CD4-positive, alpha-beta T cell treated with Interleukin-4 for 1 hour (primary cell): ENCODE measurements at places on chromosomes 7 and 10.
A peak's percentile ranks its signal among the peaks of the same experiment; 100 is the strongest.

GRCh38 chr7:158362001-158362400 lies 225.6 kb downstream of the PTPRN2 start:
- no peak for DNase-seq

GRCh38 chr10:34814913-34815184 lies 247 bp downstream of the PARD3 start:
- DNase-seq = no peak

DNA sequence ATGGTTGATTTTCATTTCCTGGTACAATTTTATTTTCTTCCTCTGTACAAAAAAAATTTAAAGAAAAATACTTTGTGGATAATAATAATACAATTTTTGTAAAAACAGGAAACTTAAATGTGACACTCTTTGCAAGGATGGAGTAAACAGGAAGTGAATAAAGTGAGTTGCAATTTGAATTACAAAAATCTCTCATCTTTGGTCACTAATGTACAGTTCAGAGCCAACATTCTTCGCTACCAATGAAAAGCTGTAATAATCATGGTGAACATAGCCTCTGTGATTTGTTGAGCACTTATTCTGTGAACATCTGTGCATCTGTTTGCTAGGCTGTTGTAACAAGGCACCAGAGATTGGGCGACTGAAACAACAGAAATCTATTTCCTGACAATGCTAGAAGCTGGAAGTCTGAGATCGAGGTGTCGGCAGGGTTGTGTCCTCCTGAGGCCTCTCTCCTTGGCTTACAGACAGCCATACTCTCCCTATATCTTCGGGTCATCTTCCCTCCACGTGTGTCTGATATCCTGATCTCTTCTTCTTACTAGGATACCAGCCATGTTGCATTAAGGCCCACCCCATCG lies 295.3 kb upstream of the KLF6 start:
- DNase-seq = peak; percentile 39

- no peak for DNase-seq
These were observed 335.1 kb upstream of the SEMA3A start for GRCh38 chr7:84529480-84530205.

DNA sequence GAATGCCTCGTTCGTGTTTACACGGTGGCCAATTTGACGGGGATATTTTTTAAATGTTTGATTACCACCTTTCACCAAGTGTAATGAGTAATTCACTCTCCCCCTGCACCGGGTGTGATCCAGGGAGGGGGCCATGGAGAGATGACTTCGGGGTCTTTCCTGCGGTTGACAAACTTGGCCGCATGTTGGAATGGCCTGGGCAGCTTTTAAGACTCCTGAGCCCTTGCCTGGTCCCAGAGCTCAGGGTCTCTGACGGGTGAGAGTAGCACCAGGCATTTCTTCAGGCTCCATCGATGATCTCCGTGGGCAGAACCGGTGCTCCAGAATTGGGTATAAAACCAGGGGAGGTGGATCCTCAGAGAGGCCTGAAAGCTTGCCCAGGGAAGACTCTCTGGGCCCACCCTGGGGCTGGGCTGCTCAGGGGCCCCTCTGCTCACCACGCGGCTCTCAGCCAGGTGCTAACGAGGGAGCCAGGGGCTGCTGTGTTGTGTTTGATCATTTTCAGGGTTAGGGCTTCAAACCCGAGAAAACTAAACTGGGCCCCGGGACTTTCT lies 882 bp downstream of the ZNF282 start:
- peak; percentile 8 for DNase-seq

- peak; percentile 73 for DNase-seq
These were observed 1.5 kb upstream of the C10orf95 start for GRCh38 chr10:102452672-102453340.

GRCh38 chr10:100878291-100878910 lies 34.4 kb upstream of the SLF2 start:
- peak; percentile 25 for DNase-seq

DNA sequence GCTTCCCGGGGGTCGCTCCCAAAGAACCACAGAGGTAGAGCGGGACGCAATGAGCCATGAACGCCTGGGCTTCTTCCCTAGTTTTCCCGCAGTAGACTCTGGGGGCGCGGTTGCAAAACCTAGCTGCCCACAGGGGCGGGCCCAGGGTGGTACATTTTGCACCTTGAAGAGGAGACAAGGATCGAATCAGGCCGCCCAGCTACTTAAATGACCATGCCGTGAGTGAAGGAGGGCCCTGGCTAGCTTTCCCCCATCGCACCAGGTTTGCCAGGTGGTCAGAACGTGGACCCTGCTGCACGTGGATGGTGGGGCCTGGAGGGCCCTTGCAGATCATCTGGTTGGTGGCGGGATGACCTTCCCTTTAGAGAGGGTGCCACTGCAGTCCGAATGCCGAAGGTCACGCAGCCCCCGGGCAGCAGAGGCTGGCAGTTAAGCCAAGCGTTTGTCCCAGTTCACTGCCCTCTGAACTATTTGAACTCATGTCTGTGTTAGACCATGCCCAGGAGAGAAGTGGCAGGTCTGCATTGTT lies 604 bp upstream of the SHTN1 start:
- DNase-seq = no peak

DNA sequence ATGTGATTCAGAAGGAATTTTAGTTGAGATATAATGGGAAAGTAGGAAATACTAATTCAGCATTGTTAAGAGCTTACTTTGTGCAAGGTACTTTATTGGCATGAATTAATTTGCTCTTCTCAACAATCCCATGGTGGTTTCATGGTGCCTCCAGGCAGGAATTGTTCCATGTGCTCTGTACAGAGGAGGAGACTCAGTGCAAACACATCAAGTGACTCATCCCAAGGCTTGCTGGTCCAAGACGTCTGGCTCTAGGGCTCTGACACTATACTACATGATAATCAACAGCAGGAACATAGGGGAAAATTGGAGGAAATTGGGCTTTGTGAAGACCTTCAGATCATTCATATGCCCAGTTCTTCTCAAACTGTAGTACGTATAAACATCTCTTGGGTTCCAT lies 66.5 kb upstream of the PRKG1 start:
- no peak for DNase-seq

GRCh38 chr10:95572131-95572820 lies 11.1 kb upstream of the SORBS1 start:
- DNase-seq = no peak
